Posterior cingulate gyrus (tissue), 11 donors: ENCODE measurements at places on chromosomes 7 and 10.

- DNase-seq, result no peak
These were observed 228.8 kb downstream of the EXOC4 start for GRCh38 chr7:133481676-133482075.

DNA sequence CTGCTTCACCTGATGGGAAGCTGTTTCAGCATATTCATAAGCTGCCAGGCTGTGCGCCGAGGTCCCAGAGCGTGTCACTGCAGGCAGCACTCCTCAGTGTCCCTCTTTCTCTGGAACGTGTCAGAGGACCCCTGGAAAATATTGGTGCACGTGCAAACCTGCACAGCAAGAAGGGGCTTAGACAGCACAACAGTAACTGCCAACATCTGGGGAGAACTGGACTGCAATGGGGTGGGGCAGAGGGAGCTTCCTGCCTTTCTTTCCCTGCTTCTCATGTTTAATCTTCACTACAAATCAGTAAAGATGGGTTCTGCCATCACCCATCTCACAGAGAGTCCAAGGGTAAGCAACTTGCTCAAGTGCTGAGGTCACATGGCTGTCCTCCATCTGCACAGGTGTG lies 86.5 kb upstream of the GPR26 start:
- no peak for DNase-seq

DNA sequence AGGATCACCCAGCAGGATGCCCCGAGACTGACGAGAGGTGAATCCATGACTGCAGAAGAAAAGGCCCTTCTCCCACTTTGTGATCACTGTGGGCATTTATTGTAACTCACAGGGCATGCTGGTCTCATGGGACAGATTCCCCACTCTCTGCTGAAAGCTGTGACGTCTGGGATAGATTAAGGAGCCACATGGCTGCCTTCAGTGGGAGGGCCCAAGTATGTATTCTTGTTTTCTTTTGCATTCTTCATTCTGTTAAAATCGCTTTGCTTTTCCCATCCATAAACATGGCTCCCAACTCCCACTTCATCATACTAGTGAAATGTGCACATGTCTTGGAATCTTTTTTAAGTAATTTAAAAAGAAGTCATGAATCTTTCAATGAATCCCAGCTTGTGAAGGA lies 67.2 kb downstream of the FAM107B start:
- no peak for DNase-seq

- no peak for DNase-seq
These were observed 41.8 kb upstream of the WNT16 start for GRCh38 chr7:121286742-121287734.

GRCh38 chr10:89369156-89370105 lies 8.4 kb upstream of the IFIT1B start:
- no peak for DNase-seq

DNA sequence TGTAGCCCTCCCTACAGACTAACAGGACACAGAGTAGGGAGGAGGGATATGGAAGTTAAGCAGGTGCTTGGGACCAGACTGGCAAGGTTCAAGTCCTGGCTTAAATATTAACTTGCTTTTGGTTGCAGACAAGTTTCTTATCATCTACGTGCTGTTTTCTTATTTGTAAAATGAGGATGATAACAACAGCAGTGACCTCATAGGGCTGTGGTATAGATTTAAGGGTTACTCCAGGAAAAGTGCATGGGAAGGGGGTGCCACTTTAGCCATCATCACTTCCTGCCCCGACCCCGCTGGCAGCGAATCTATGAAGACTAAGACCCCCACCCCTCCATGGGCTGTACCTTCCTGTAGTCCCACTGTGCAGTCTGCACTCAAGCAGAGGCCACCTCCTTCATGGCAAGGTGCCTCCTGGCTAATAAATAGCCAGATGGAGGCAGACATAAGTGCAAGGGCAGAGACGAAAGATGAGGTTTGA lies 250.2 kb downstream of the COBL start:
- DNase-seq, result no peak

- no peak for DNase-seq
These were observed 2.4 kb downstream of the TMEM72 start for GRCh38 chr10:44913350-44914081.

DNA sequence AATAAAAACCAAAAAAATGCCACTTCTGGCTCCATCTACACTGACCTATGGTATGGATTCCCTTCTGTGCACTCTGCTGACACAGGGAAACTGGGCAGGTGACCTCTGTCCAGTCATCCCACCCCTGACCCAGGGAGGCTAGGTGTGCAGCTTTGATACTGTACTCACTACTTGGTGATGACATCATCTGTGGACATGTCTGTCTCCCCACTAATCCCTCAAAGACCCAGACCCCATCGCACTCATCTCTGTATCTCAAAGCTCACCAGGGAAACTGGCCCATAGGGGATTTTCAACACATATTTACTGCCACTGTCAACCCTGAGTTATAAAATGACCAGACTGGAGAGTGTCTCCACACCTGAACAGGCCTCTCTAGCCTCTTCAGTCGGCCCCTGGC lies 10.6 kb downstream of the SGMS1 start:
- no peak for DNase-seq

DNA sequence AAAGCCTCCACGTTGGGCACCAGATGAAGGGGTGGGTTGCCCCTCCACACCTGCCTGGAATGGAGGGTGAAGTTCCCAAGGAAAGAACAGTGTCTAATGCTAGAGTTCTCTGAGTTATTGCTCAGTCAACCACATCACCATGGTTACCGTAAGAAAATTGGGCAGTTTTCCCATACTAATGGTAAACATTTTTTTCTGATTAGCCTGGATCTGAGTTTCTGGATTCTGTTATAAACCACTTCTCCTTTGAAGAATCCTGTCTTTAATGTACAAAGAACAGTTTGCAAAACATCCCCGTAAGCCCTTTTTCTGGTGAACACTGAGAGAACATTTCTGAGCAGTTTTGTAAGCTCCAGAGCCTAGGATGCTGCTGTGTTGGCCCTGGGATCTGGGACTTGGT lies 45.5 kb downstream of the ABCC2 start:
- DNase-seq, result no peak

GRCh38 chr10:108465871-108466641 lies 1301.5 kb upstream of the SORCS1 start:
- DNase-seq, result peak; percentile 39
